ENCODE measurements at places on chromosomes 3 and 15.

- no peak for DNase-seq
These were observed 262.4 kb downstream of the NLGN1 start for GRCh38 chr3:173659972-173660371.

GRCh38 chr3:143956838-143957237 is 14.8 kb upstream of the DIPK2A start:
- no peak for DNase-seq

GRCh38 chr3:140199743-140200142 is 264.8 kb downstream of the CLSTN2 start:
- no peak for DNase-seq

- DNase-seq = no peak
These were observed 164.4 kb downstream of the GHSR start for GRCh38 chr3:172283841-172284357.

DNA sequence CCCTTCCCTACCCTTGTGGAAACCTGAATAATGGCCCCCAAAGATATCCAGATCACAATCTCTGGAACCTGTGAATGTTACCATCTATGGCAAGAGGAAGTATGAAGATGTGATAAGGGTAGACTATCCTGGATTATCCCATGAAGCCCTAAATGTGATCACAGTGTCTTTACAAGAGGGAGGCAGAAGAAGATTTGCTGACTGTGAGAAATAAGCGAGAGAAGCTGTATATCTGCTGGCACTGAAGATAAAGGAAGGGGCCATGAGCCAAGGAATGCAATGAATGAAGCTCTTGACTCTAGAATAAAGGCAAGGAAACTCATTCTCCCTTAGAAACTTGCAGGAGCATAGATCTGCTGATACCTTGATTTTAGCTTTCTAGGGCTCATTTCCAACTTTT is 39.1 kb downstream of the SOX14 start:
- no peak for DNase-seq

- no peak for DNase-seq
These were observed 28.6 kb upstream of the TGFBR2 start for GRCh38 chr3:30577788-30578187.

DNA sequence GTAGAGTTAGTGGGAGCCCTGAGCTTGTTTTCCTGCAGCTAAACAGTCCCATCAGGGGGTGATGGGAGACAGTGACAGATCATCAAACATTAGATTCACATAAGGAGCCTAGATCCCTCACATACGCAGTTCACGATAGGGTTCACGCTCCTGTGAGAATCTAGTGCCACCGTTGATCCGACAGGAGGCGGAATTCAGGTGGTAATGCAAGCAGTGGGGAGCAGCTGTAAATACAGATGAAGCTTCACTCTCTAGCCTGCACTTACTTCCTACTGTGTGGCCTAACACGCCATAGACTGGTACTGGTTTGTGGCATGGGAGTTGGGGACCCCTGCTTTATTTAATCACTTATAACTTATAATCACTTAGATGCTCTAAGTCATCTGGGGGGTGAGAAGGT is 179.1 kb downstream of the AKAP13 start:
- DNase-seq = no peak

DNA sequence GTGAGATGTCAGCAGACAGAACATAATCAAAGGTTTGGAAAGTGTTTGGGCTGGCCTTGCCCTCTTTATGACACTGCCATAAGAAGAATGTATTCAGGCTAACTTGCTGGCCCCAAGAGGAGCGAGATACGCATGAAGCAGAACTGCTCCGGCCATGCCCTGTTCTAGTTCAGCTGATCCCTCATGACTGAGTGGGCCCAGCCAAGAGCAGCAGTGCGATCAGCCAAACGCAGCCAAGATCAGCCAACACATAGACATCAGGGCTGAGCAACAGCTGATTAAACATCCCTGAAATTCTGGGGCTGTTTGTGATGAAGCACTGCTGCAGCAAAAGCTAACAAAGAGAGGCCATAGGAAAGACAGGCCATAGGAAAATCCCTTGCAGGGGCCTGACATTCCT is 24.1 kb downstream of the POMGNT2 start:
- DNase-seq = no peak

DNA sequence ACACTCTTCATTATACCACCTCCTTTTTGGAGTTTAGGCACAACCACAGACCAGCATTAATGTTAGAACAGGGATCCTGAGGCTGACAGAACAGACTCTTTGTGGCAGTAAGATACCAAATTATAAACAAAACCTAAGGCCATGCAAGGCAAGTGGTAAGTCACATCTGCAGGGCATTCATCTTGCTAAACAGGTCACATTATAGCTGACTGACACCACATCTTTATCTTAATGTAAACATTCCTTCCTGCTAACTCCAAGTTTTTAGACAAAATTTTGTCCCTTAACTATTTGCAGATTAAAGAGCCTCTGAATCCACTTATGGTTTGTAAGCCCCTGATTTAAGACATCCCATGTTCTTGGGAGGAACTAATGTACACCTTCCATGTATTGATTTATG is 500.6 kb downstream of the PYDC2 start:
- no peak for DNase-seq

DNA sequence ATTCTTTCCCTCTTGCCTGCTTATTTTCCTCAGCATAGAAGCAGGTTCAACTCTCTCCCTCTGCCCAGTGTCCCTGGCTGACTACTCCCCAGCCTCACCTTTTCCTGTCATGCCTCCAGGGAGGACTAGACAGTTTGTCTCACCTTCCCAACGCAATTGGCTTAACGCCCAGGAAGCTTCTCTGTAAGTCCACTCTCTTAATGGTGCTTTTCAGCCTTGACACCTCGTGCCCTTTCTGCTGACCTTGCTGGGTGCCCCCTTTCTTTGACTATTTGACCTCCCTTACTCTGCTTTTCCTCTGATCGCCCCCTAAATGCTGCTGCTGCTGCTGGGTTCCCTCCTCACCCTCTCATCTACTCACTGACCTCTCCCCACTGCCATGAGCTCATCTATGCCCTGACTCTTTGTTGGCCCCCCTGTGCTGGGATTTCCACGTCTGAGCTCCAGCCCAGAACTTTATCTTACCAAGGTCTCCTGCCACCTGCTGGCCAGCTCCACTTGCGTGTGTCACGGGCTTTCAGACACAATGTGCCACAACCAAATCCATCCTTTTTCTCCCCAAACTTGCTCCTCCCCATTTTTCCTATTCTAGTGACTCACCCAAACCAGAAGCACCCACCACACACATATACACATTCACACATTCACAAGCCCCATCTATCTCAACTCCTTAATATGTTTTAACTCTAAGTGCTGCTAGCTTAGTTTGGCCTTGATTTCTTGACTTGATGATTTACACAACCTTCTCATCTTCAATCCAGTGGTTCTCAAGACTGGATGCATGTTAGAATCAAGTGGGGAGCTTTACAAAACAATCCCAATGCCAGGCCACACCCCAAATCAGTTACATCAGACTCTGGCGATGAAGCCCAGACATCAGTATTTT is 16.6 kb downstream of the EPB42 start:
- no peak for DNase-seq

DNA sequence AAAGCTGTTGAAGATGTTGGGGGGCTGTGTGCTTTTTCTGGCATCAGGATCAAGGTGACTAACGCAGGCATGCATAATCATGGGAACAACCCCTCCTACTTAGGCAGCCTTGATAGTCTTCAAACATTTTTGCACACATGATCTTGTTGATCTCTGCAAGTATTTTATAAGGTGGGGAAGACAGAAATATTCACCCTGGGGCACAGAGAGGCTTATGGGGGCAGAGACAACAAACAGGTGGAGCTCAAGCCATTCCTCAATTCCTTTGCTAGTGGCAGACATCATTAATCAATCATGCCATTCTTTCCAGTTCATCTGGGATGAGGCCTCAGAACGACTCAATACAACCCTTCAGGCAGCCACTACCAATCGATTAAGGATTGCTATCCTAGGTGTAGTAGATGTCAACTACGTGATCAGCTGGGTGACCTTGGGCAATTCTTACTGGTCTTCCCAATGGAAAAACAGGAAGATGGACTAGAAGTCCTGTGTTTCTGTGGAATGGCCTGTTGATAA is 110.3 kb upstream of the SMAD3 start:
- DNase-seq = no peak

DNA sequence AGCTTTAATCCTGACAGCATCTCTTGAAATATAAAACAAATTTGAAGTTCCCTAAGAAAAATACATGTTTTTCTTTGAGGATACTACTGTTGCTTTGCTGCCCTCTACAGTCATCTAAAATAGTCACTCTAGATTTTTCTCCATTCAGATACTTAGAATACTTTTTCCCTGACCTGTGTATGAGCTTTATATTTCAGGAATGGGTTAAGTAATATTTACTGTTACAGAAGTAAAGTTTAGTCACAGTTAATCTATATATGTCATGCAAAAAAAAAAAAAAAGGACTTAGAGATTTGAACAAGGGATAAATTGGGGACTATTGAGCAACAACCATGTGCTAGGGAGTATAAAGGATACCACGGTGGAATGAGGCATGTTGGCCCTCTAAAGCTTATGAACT is 8.8 kb downstream of the NECTIN3 start:
- DNase-seq = no peak

- no peak for DNase-seq
These were observed 692.7 kb upstream of the ALCAM start for GRCh38 chr3:104673981-104674380.

DNA sequence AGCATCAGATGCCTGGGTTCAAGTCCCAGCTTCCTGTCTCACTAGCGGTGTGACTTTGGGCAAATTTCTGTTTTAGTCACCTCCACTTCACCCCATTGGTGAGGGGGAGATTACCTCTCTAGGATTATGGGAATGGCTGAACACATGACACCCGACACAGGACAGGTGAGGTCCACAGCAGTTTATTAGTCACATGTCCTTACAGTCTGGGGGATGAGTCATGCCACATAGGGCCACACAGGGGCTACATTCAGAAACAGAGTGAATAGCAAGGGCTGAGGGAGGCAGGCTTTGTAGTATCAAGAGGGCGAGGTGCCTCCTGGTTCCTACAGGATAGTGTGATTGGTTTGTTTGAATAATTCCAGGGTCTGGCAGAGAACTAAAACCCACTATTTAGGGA is 15.2 kb upstream of the ITGA11 start:
- no peak for DNase-seq

GRCh38 chr3:99319961-99320360 is 318.4 kb upstream of the COL8A1 start:
- DNase-seq = no peak

GRCh38 chr3:166498446-166498845 is 661.2 kb upstream of the BCHE start:
- no peak for DNase-seq

DNA sequence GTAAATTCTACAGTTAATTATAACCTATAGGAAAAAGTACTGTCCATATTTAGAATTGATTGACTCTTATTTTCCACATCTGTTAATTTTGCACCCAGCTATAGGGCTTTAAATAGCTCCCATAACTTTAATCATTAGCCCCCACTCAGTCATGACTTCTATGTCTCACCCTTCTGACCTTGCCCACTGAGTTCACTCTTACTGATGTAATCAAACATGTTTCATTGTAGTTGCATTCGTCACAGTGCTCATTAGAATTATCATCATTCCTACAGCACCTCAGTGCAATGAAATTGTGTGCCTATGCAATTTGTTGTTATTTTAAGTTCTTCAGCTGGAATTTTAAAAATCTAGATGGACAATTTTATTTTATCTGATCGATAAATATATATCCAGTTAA is 151.4 kb downstream of the TIGIT start:
- no peak for DNase-seq

- DNase-seq = no peak
These were observed 23.8 kb downstream of the LYSMD4 start for GRCh38 chr15:99709243-99709986.

DNA sequence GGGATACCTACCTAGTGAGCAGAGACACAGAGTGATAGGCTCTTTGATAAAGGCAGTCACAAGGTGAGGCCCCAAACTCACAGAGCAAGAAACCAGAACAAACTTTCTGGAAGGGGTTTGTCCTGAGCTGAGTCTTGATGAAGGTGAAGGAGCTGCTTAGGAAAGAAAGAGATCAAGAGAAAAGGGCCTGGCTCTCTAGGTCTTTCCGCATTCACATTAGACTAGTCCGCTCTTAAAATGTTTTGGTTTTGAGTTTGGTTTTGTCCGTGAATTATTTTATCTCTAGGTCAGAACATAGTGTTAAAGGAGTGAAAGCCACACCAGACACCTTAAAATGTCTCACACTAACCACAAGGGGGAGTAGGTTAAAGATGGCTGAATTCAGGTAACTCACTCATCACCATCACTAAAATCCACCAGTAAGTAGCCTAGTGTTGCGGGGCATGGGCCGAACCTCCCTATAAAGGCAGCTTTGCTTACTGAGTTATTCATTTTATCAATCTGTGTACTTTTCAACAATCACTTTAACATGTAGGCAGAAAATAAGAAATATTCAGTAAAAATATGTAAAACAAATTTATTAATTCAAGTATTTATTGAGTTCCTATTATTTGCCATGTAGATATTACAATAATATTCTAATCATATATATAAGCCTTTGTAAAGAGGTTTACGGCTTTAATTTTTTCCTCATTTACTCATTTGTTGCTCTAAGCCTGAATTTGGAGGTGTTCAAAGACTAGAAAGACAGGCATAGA is 121.5 kb upstream of the TSC22D2 start:
- DNase-seq = no peak

DNA sequence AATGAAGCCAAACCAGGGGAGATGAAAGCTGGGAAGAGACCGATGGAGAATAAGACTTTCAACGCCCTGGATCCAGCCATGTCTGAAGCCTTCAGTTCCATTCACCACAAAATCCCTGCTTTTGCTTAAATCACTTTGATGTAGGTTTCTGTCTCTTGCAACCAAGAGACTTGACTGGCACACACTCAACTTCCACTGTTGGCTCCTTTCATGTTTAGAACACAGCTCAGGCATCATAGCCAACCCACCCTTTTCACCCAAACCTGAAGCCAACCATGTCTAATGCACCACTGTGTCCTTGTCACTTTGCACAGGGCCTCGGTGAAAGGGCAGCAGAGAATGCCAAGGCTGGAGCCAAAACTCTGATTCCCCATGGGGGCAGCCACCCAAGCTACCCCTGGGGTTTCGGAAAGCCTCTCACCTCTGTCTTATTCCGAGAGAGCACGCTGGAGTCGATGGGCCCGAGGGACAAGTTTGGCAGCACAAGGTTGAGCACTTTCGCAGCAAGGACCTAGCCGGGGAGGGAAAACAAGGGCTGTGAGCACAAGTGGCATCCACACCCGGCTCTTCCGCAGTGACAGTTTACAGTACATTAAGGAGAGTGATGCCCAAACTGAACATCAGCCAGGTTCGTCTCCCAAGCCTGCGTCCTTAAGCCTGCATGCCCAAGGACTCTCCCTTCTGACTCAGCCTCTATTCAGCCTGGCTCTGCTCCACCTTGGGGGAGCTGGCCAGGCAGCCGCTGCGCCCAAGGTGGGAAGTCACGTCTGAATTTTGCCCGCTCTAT is 37.6 kb downstream of the ABTB1 start:
- no peak for DNase-seq

GRCh38 chr3:126355777-126356372 is 1.3 kb downstream of the KLF15 start:
- no peak for DNase-seq

GRCh38 chr15:74812533-74812932 is at the start of gene LMAN1L:
LMAN1L (plus strand) TSS chr15:74812835; CDS start chr15:74812855, 20 bp downstream.
- no peak for DNase-seq

Data from stimulated activated CD4-positive, alpha-beta T cell treated with anti-CD3 and anti-CD28 coated beads, Interleukin-1b, Interleukin-23, amount 100 ng/mL, for 1 hour (primary cell).